ENCODE measurements at places on chromosomes 3 and 15.

GRCh38 chr15:71110405-71111180 lies 4.7 kb upstream of the THSD4 start:
- no peak for DNase-seq

DNA sequence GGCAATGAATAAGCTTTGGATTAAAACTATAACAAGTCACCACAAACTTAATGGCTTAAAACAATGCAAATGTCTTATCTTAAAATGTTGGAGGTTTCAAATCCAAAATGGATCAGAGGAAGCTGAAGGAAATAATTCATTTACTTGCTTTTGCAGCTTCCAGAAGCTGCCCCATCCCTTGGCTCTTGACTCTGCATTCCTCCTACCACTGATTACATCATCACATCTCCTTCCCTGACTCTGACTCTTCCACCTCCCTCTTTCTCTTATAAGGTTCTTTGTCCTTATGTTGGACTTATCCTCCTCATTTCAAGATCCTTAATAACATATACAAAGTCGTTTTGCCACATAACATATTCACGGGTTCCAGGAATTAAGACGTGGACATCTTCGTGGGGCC lies 982.8 kb upstream of the ROBO1 start:
- DNase-seq = no peak

DNA sequence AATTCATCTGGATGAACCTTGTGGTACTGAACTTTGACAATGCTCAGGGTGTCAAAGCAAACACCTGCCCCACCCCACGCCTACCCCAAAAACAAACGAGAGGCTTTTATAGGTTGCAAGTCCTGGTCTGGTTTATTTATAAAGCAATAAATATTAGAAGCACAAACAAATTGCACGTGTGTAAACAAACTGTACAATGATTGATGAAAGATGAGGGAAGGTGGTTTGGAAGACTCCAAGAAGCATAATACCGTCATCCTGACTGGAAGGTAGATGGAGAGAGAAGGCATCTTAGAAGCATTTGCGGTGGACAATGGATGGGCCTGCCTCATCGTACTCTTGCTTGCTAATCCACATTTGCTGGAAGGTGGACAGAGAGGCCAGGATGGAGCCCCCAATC lies 5.2 kb downstream of the ACTC1 start:
- no peak for DNase-seq

- no peak for DNase-seq
These were observed 408.0 kb downstream of the MECOM start for GRCh38 chr3:169255511-169255910.

GRCh38 chr3:53493963-53494791 lies at the start of gene CACNA1D:
Gene CACNA1D (plus strand): TSS chr3:53494611. CDS start chr3:53495167, 556 bp downstream.
- DNase-seq = peak; percentile 63

All from cerebellum (tissue), 4 donors.